ENCODE measurements at places on chromosomes 16 and 17.

DNA sequence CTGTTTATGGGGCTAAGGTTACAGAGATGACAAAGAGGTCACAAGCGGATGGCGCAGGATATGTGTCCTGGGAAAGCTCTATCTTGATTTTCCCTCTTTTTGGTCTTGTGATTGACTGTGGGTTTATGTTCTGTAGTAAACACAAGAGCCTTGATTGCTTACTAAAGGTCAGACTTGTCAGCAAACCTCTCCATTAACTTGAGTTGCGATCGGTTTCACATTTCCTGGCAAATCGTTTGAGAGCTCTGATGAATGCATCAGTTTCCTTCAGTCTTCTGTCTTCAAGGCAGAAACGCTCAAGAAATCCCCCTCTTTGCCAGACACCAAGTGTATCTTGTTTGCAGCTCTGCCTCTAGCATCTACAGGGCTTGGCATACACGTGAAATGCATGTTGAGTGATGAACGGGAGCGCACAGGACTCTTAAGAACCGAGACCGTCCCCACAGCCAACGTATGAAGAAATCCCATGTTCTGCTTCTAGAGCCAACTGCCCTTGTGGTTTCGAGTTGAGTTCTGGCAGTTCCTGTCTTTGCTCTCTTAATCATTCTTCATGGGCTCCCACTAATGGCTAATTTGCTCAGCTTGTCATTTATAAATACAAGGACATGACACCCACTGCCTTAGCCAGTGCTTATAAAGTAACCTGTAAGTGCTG is 143.3 kb downstream of the PITPNC1 start:
- no peak overlapping the region for H3K4me3 ChIP-seq
- DNase-seq: no peak
- H3K27ac ChIP-seq: no peak overlapping the region
- H3K27me3 ChIP-seq: no peaks in the 10 kb centered on the region
- H3K4me1 ChIP-seq: no peaks in the 10 kb centered on the region

DNA sequence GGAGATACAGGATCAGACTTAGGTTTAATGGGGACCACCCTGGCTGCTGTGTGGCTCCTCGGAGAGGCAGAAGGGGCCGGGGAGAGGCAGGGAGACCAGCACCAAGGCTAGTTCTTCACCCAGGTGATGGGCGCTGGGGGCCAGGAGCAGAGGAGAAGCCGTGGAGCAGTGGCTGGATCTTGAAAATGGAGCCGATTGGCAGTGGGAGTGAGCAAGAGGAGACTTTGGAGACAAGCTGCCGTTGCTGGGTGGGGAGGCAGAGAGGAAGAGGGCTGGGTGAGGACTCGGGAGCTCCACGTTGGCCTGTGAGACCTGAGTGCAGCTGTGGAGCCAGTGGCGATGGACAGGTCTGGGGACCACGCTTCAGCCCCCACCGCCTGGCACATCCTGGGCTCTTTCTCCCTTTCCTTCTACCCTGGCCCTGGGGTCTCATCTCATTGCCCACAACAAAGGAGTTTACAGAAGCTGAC is 9.0 kb downstream of the RAB11FIP4 start:
- peaks cover 3% of the 10 kb centered on the region for H3K27me3 ChIP-seq
- H3K36me3 ChIP-seq: no peaks in the 10 kb centered on the region
- no peak overlapping the region for H3K27ac ChIP-seq
- no peak for DNase-seq

GRCh38 chr17:82351254-82351712 is 7.8 kb upstream of the TEX19 start:
- no peaks in the 10 kb centered on the region for H3K27me3 ChIP-seq
- no peak for DNase-seq
- no peak overlapping the region for H3K27ac ChIP-seq
- H3K4me3 ChIP-seq: no peak overlapping the region
- H3K36me3 ChIP-seq: no peaks in the 10 kb centered on the region

DNA sequence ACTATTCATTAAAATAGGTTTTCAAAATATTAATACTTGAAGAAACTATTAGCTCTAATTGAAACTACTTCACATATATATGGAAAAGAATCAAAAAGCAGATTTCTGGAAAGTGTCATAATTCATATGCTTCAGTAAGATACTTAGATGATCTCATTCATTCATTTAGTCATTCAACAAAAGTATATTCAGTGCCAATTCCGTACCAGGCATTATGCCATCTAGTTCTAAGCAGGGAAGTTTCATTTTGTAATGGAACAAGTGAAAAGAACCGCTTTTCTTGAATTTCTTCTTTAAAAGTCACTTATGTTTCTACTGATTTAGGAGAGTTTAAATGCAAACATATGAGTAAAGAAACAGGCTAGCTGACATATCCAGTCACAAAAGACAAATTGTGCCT is 118.3 kb upstream of the FAM20A start:
- no peak overlapping the region for H3K27ac ChIP-seq
- H3K4me1 ChIP-seq: no peaks in the 10 kb centered on the region
- no peaks in the 10 kb centered on the region for H3K36me3 ChIP-seq
- H3K4me3 ChIP-seq: no peak overlapping the region
- H3K27me3 ChIP-seq: peaks cover 2% of the 10 kb centered on the region

Measured in endothelial cell of umbilical vein (primary cell).